Caudate nucleus (tissue), 63 donors: ENCODE measurements at places on chromosomes 7 and 10.

GRCh38 chr10:86601956-86602602 lies 52.3 kb upstream of the OPN4 start:
- DNase-seq = no peak

DNA sequence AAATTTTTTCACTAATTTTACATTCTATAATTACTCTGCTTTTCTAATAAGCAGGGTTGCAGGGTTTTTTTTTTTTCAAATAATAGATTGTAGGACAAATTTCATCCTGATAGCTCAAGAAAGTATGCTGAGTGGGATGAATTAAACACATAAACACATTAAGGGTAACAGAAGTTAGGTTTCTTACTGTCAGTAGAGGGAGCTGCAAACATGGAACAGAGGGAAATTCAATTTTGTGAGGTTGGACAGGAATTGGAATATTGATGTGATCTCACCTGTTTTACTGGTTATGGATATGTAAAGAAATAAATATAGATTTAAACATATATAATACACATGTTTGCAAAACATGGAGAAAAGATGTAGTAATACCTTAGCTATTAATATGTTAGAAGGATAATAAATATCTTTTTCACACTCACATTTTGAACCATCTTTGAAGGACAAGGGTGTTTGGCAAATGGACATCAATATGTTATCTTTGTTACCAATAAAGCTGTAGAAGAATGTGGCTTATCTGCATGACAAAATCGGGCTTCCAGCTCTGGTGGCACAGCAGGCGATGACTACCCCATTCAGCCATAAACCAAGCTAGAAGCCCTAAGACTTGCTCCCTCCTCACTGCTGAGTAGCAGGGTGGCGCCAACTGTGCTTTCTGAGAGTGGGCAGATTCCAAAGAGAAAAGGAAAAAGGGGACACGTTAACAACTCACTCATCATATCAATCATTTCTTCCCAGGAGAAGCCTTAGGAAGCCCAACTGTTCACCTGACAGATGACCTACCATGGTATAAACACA lies 1257.4 kb downstream of the GATA3 start:
- DNase-seq = no peak

DNA sequence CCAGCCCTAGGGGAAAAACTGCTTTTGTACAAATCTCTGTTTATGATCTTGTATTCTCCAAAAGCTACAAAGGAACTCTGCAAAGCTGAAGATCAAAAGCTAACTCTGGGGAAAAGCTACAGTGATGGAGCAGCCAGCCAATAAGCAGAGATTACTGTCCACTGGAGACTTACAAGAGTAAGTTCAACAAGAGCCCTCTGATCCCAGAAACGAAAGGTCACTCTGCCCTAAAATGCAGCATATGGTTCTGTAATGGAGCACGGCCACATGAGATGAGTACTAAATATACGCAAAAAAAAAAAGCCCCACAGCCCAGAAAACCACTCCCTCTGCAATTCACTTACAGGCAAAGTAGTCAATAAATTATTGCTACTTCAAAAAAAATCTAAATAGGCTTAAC lies 60.1 kb downstream of the ERCC6 start:
- DNase-seq = no peak

GRCh38 chr10:78685466-78686103 lies 383.2 kb upstream of the ZMIZ1 start:
- no peak for DNase-seq

- no peak for DNase-seq
Observed at GRCh38 chr10:129745186-129745750, 218.8 kb downstream of the EBF3 start.

GRCh38 chr7:16644636-16645592 lies 640 bp downstream of the ANKMY2 start:
- peak; percentile 66 for DNase-seq

GRCh38 chr10:36349445-36350078 lies 707.5 kb upstream of the FZD8 start:
- DNase-seq = no peak

DNA sequence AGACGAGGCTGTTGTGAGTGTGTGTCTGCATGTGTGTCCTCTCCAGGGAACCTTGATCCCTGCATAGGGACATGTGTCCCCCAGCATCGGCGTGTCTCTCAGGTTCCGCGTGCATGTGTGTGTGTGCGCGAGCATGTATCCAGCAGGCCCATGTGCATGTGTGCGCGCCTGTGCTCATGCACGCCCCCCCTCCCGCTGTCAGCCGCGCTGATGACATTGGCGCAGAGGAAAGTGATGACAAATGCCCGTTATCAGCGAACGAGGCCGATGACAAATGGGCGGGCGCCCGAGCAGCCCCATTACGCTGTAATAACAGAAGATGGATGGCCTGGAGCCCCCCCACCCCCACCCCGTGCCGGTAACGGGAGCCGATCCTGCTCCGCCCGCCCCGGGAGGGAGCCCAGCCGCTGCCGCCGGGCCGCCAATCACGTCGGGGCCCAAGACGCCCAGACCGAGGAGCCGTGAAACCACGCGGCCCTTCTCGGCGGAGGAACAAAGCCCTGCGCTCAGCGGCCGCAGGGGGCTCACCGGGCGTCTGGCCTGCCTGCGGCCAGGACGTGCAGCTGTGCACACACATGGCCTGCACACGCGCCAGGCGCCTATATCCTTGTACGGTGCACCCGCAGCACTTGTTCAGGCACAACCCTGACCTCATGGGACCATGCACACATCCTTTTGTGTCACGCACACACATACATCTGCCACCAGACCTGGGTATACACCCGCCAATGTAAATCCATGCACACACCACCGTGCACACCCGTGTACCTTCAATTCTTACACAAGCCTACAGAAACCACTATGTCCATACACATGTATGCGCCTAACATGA lies 21.5 kb downstream of the POLL start:
- DNase-seq = peak; percentile 64

DNA sequence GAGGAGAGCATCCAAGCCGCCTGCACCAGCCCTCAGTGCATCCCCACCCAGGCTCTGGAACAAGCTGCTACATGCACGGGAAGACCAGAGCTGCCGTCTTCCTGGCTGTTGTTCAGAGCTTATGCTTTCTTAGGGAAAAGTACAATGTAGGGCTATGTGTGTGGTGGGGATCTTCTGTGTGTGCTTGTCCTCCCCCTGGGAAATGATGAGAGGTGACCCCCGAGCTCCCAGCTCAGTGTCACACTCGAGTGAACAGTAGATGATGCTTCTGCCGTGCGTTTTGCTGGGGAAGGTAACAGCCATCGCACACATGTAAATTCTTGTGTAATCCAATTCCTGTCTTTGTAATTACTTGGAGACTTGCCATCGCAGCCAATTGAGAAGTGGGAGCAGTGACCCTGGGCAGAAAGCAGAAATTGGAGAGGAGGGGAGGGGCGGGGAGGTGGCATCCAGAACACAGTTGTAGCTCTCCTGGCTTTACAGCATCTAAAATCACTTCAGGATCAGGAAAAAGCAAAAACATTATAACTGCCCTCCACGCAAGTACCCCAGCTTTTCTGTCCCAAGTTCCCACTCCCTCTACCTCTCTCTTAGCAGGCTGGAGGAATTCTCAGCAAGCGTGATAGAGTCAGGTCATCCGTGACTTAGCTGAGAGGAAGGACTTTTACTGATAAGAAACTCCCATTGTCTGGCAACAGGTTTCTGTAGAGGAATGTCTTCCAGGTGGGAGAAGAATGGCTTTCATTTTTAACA lies 149.6 kb downstream of the TCF7L2 start:
- no peak for DNase-seq

DNA sequence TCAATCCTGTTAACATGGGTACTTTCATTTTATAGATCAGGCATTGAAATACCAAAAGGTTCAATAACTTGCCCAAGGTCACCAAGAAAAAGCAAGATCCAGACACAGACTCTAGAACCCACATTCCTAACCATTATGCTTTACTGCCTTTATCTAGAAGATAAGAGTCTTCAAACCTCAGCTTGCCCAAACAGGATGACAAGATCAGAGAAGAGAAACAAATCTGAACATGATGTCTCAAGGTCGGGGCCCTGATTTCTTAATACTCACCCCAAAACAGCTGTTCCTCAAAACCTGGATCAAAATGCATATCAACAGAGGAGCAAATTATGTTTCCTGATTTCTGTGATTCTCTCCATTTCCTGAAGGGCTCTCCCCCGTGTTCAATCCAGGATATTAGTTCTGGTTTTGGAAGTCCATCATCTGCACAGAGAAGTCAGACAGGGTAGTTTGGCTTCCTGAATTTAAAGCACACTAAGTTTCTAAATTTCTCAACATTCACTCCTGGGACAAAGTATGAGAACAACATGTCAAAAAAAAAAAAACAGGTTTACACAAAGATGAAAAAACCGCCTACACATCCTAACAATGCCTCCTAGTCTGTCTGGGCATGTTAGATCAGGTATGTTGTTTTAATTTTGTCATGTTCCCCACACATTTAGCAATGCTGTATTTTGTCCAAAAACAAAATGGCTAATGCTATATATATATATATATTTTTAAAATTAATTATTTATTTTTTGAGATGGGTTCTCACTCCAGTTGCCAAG lies 16.2 kb downstream of the ZNF786 start:
- DNase-seq = no peak

DNA sequence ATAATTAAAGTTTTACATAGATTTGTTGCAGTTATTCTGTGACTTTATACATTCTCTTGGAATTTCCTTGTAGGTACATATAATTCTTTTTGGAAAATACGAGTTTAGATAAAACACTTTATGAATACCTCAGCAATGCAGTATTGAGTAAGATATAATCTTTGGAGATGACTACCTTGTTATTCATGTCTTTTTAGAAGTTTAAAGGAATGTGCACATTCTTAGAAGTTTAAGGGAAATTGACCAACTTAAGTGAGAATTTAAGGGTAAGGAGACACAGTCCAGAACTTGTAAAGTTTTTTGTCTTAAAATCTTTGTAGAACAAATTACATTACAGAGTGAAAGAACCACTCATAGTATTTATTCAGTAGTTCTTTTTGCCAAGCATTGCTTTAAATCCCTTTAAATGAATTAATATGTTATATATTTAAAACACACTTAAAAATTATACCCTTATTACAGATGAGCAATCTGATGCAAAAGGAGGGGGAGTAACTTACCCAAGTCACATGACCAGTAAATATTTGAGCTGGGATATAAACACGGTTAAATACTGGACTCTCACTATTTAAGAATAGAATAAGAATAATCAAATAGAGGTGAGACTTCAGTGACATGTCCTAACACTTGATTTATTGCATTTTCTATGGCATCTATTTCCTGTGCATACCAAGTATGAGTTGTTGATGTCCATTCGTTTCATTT lies 139.5 kb upstream of the FERD3L start:
- no peak for DNase-seq

DNA sequence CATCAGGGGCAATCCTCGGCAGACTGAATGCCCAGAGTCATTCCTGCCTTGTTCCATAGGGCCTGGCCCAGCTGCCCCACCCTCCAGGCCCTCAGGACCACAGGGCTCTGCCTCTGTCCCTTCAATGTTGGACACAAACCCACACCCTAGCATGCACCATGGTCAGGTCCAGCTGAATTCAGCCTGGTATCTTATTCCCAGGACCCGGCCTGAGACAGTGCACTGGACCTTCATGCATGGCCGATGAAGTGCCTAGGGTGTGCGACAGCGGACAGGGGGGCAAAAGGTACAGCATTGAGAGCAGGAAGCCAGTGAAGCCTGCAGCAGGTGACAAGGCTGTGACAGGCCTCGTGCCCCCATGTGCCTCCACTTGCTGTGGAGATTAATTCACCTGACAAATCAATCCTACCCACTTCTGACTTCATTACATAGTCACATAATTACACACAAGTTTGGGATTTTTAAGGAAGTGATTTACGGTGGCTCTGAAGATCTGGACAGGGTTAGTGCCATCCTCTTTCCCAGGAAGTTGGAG lies 261.9 kb downstream of the GRID1 start:
- no peak for DNase-seq

DNA sequence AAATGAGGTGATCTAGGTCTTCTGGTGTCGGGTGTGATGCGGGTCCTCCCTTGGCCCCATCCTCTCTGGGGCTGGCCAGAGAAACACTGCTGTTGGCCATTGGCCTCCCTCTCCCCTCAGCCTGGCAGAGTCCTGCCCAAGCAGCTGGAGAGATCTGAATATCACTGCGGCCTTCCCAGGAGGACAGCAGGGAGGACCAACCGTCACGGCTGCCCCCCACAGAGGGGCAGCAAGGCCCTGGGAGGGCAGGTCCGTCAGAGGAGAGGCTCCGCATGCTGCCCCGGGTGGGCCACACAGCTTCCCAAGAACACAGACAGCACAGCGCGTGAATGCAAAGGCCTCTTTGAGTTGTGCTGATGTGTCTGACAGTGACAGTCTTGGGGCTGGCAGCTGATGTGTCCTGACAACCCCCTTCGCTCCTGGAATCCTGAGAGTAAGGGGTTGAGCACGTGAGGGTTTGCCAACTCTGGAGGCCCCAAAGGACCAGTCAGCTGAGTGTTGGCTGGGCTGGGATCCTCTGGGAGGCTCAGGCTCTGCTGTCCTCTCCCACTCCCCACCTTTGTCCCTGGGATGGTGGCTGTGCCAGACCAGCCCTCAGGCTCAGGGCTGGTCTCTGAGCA lies 132.5 kb upstream of the UNC5B start:
- no peak for DNase-seq

DNA sequence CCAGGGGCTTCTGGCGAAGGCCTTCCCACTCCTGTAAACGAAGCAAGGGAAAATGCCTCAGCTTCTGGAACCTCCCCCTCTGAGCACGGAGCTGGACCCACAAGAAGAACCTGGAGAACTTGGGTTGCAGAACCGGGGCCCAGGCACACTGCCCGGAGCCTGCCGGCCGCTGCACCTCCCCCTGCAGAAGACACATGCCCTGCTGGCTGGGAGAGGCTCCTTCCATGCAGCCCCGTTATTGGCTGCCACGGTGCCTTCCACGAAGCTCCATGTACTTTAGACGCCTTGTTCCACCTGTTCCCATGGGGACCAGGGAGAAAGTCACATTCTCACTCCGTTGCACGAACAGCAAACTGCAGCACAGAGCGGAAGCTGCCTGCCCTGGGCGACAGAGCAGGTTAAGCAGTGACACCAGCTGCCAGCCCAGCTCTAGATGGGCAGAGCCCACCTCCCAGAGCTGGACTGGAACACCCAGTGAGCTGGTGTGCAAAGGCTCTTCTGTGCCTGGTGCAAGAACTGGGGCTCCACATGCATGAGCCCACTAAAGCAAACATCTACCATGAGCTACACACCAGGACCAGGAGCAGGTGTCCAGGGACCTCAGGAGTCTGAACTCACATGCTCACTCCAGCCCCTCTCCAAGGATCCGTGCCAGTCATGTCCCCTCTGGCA lies 70.1 kb downstream of the TNS3 start:
- no peak for DNase-seq
